ENCODE measurements at places on chromosomes 1 and 21.

GRCh38 chr1:26155370-26156284 is 3.3 kb upstream of the FAM110D start:
- no peak for DNase-seq

DNA sequence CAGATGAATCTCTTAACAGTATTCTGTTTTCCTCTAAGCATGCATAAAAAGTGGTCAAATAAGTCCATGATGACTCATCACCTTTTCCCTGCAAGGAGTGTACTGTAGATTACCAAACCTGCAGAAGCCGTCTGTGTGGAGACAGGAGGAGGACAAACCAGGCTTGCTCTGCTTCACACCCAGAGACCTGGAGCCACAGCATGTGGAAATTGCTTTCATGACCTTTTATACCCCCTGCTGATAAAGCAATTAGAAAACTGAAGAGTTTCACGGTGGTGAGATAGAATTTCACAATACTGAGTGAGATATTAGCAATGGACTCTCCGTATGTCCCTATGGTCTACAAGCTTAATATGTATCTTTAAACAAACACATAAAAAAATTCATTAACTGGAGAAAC is 9.4 kb downstream of the CORT start:
- DNase-seq = no peak

GRCh38 chr1:72485801-72486200 is 203.5 kb upstream of the NEGR1 start:
- DNase-seq = no peak

DNA sequence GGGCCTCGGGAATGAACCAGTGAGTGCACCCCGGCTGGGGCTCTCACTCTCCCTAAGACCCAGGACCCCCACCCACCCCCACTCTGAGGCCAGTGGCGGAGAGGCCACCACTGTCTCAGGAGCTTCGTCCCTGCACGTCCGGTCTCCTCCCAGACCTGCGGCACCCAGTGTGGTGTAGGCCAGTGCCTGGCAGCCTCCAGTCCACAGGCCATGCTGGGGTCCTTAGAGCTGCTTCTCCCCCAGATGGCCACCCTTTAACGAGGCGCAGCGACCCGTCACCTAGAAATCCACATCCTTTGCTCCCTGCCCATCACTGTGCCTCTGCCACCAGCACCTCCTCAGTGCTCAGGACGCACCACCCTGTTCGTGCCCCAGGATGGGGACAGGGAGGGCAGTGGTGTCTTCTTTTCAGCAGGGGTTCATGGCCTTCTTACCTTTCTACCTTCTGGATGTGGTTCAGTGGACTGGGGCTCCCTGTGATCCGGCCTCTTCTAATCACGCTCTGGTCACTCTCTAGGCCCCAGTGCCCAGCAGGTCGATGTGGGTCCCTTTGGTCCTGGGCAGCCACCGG is 131.9 kb upstream of the ARHGEF16 start:
- no peak for DNase-seq

DNA sequence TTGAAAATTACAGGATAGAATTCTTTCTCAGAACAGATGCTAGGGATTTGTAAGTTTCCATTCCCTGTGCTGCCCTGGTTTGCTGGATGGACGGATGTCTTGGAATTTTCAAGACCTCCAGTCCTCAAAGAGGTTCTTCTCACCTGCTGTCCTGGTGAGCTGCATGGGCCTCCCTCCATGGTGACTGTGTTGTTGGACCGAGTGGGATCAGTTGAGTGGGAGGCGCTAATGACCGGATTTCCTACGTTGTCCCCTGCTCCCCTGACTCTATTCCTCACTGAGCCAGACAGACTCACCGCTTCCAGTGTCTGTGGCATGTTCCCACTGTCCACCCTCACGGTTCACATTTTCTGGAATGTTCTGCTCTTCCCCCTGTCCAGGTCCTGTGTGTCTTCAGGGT is 229.8 kb downstream of the CAMTA1 start:
- DNase-seq = no peak

- no peak for DNase-seq
Measured at GRCh38 chr1:205567716-205568115, 63.2 kb downstream of the CDK18 start.

DNA sequence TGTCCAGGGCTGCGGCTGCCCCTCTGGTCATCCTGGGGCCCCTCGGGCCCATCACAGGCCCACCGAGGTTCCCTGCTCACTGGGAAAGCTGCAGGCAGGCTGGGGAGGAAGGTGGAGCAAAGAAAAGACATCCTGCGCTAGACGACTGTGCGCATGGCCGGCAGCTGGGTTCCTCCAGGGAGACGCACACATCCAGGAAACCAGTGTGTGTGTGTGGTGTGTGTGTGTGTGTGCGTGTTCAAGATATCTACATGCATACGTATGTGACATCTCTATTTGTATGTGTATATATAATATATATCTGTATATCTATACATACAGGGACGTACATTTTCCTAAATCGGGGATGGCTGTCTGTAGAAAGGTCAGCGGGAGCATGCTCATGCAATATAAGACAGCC is 63.7 kb downstream of the ACOT7 start:
- DNase-seq = no peak

DNA sequence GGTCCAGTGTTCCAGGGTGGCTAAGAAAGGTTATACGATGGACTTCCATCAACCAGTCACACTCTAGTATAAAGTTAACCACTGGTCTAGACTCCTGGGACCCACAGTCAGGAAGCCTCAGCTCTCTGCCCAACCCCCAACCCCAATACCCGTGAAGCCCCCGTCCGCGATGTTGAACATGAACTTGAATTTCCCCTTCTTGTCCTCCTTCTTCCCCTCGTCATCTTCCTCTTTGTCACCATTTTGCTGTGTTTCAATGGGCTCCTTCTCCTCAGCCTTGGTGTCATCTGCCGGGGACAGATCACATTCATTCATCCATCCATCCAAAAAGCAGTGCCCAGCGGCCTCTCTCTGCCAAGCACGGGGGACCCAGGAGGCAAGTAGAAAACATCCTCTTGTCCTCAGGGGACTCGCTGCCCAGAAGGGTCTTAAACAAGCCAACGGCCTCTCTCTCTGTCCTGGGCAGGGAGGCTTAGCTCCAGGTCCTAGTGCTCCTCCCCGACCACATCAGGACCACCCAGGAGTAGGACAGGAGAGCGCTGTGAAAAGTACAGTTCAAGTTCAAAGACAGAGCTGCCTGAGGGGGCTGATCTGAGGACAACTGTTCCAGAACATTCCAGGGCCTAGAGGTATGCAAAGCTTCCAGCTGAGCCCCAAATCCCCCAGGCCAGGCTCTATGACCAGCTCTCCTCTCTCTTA is 66.5 kb downstream of the KCNAB2 start:
- DNase-seq = no peak

GRCh38 chr1:39779137-39779536 is 8.0 kb upstream of the OXCT2 start:
- no peak for DNase-seq

- DNase-seq = no peak
Measured at GRCh38 chr1:117146072-117146471, 24.5 kb upstream of the TRIM45 start.

Data from GM12878 (cell line).